ENCODE measurements at places on chromosomes 1 and 21. TPM values are rescaled to one million over a fixed set of nuclear protein-coding genes. Genes with fewer than 3 reads are reported as not detected.

Gene CRYBG2
- 6.9 TPM for total RNA-seq

Gene EPHB2
- 6.0 TPM for total RNA-seq

- no peak for DNase-seq
Observed at GRCh38 chr1:108708691-108709660, 3.7 kb upstream of the FNDC7 start.

Gene OR2L5
- total RNA-seq, result not detected

Gene RBM11
- total RNA-seq, result 1.7 TPM

DNA sequence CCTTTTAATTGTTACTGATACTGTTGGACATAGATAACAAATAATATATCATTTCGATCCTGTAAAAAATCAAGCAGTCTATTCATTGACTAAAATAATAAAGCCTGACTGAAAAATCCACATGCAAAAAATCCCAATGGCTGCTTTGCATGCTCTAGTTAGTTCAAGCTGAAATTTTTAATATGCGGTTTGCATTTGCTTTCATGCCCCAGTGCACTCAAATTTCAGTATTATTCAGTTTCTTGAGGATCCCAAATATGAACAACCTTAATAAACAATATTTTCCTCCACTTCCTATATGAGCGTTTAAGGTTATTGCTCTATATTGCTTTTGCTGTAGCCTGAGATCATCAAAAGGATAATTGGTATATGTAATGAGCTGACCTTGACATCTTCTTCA lies 75.1 kb upstream of the DPH5 start:
- no peak for DNase-seq

- DNase-seq, result no peak
Observed at GRCh38 chr1:22761821-22762220, 51.2 kb downstream of the EPHB2 start.

DNA sequence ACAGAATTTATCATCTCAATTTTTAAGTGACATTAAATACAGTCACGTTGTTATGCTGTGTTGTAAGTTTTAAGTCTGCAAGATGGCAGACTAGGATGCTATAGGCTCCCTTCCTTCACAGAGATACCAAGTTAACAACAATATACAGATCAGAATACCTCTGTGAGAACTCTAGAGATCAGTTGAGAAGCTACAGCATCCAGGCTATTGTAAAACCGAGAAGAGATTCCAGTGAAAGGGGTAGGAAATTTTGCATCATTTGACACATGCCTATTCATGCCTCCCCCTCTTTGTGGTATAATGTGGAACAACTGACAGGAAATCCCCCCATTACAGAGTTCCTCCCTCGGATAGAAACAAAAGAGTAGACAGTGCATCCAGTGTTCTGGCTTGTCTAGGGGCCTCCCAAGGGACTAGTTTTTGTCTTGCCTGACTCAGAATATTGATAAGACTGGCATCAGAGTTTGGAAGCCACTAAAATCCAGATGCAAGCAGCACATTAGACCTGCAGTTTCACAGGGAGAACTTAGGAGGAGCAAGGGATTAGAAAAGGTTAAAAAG lies 80.6 kb downstream of the LBR start:
- DNase-seq, result no peak

DNA sequence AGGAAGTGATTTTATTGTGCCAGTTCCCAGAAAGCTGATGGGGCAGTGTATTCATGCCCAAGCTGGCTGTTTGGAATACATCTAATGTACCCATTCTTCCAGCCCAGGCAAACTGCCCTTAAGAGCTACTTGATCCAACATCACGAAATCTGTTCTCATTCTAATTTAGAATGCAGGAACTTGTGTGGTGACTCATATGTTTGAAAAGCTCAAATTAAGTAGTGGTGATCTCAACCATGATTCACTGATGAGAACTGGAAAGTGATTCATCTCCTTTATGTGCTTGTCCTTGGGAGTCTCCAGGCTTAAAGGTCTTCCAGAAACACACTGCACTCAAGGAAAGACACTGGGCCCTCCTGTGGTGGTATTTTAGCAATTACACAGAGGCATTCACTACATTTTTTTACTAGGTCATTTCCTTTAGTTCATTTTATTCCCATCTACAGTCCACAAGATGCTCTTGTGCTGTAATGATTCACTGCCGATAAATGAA lies 65.4 kb downstream of the RPE65 start:
- DNase-seq, result no peak

GRCh38 chr21:16624479-16625118 lies 888.2 kb upstream of the CXADR start:
- DNase-seq, result no peak

DNA sequence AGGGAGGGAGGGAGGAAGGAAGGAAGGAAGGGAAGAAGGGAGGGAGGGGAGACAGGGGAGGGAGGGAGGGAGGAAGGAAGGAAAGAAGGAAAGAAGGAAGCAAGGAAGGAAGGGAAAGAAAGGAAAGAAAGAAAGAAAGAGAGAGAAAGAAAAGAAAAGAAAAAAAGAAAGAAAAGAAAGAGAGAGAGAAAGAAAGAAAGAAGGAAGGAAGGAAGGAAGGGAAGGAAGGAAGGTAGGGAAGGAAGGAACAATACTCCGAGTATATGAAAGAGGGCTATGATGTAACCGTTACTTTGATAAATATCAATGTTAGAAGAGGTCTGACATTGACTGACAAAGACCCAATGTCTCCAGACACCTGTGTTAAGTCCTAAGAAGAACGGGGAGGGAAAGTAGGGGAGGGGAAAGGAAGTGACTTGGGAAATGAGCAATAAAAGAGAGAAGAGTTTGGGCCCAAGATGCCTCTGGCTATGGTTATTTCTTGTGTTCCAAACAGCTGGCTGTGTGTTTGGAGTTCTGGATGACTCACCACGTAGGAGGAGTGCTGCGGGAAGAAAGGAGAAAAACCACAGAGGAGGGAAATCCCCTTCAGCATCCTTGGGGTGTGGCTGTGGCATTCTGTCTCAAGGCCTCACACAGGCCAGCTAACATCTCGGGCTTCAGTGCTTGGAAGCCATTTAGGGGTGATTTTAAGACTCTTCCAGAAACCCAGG lies 37.0 kb upstream of the RXRG start:
- no peak for DNase-seq

GRCh38 chr1:113898241-113898814 lies 6.3 kb downstream of the AP4B1 start:
- DNase-seq, result no peak

DNA sequence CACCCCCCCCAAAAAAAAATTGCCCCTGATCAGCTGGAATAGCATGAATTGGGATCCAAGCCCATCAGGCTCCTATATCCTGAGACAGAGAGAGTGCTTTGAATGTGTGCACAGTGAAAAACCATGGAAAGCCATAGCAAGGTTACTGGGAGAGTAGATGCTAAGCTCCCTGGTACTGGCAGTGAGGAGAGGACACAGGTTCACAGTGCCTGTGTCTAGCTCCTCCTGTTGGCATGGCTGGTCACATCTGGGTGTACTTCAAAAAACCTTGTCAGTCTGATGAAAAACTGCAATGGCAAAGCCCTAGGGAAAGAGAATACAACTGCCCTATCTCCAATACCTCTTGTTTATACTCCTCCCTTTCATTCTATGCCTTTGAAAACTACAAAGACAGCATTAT lies 12.9 kb downstream of the COPA start:
- no peak for DNase-seq

DNA sequence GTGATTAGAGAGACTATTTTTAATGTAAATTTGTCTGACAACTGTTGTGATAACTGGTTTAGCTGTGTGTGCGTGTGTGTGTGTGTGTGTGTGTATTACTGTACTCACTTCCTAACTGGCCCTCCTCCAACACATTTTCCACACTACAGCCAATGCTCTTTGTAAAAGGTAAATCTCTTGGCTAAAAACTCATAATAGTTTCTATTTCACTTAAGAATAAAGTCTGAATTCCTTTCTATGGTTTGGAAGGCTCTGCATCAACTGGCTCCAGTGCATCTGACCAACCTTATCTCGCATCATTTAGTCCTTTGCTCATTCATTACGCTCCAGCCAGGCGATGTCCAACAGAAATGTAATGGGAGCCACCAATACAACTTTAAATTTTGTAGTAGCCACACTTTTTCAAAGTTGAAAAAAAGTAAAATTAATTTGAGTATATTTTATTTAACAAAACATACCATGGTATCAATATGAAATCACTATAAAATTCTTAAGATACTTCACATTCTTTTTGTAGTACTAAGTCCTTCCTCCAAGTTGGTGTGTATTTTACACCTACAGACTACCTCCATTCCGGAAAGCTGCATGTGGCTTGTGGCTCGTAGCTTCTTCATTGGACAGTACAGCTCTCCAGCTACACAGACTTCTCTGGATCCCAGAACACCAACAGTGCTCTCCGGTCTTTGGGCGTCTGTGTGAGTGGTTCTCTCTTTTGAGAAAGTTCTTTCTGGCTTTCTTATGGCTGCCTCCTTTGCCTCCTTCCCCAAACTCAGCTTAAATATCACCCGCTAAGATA lies 68.9 kb downstream of the NRIP1 start:
- DNase-seq, result no peak

- no peak for DNase-seq
Observed at GRCh38 chr1:71086331-71086730, 5.5 kb upstream of the ZRANB2 start.

DNA sequence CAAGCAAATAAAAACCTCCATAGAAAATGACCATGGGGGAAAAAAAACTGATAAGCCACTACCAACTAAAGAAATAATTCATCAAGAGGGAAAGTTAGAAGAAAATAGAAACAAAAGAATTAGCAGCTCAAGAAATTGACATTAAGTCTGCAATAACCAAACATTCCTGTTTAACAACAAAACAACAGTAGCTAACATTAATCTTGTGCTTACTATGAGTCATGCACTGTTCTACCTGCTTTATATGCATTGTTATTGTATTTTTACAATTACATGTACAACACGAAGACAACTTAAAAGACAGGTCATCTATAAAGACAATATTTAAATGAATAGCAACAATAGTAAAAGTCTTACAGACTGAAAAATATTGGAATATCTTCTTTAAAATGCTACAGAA lies 34.4 kb upstream of the LRRC7 start:
- DNase-seq, result no peak

GRCh38 chr1:221093903-221094791 lies 214.9 kb downstream of the HLX start:
- no peak for DNase-seq

Gene LCE1E
- total RNA-seq, result not detected

All from upper lobe of right lung (tissue), 1 donor.